ENCODE measurements at places on chromosomes 6 and 20. TPM values are rescaled to one million over a fixed set of nuclear protein-coding genes. Genes with fewer than 3 reads are reported as not detected.

GRCh38 chr6:75221116-75221515, 15.3 kb upstream of the COL12A1 start:
- DNase-seq, result no peak

- no peak for DNase-seq
Observed at GRCh38 chr6:131488780-131489179, 84.2 kb upstream of the ARG1 start.

DNA sequence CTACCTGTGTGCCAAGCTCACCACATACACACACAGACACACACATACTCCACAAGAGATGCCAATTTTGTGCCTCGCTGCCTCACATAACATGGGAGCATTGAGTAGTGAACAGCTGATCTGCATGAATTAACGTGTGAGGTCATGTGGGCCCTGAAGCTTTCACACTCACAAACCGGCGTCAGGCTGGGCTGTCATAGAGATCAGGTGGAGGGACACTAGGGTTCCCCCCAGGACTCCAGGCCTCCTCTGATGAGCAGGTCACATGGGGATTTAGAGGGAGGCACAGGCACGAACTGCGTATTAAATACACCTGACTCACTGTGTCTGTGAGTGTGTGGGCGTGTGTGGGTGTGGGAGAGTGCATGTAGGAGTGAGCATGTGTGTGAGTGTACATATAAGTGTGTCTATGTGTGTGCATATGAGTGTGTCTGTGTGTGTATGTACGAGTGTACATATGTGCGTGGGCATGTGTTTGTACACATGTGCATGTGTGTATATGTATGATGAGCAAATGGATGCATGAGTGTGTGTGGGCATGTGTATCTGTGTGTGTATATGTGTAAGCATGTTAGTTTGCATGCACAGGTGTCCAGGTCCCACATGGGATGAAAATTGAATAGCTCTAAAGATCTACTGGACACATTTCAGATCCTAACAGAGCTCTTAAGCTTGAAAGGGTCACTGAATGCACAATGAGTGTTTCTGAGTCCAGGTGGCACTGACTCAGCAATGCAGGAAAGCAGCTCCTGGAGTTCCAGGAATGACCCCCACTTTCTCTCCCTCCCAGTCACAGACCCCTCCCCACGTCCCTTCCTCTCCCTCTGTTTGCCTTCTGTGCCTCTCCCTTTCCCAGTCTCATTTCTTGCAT, 336.6 kb downstream of the PREX1 start:
- DNase-seq, result no peak

- no peak for DNase-seq
Observed at GRCh38 chr20:2131366-2131765, 29.7 kb downstream of the STK35 start.

- DNase-seq, result no peak
Observed at GRCh38 chr6:49384904-49385303, 78.1 kb downstream of the MMUT start.

DNA sequence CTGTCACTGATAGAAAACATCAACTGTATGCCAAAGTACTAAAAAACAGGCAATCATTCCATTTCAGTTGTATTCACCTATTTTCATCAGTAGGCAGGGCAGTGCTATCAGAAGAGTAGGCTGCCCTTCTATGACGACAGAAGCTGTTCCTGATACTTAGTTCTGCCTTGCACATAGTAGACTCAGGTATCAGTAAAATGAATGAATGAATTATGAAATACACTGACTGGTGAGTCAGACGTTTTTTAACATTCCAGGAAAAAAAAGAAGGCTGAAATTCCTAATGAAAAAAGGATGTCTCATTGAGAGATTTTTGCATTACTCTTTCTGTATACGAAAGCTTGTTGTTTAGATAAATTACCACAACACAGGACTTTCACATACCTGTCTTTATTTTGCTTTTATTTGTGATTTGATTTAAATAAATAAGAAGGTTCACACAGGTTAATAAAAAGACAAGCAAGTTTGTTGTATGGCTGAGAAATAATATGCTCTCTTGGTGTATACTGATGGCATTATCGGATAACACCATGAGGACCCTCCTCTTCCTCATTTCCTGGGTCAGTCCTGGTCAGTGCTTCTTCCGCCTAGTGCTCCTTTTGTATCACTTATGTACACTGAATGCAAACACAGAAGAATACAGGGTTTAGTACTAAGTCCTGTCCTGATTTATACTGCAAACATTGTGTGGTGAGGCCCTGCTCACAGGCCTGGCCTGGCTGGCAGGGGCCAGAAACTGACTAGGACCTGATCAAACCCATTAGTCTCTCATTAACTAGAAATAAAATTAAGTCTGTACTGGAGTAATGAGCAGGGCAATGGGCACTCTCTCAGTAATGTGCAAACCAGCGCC, 39.4 kb upstream of the SPDEF start:
- no peak for DNase-seq

DNA sequence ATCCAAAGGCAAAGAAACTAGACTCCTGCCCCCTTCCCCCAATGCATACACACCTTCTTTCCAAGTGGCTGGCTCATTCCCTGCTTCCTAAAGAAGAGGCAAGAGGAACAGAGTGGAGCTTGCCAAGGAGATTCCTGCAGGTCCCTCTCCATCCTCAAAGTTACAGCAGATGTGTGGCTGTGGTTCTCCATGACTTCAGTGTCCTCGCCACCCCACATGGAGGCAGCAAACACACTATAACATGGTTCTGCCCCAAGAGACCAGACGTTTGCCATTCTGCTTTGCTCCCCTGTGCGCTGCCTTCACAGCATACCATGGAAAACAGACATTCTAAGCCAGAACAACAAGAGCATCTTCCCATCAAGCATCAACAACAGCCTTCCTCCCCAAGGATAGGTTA, 84.4 kb downstream of the BACH2 start:
- no peak for DNase-seq

DNA sequence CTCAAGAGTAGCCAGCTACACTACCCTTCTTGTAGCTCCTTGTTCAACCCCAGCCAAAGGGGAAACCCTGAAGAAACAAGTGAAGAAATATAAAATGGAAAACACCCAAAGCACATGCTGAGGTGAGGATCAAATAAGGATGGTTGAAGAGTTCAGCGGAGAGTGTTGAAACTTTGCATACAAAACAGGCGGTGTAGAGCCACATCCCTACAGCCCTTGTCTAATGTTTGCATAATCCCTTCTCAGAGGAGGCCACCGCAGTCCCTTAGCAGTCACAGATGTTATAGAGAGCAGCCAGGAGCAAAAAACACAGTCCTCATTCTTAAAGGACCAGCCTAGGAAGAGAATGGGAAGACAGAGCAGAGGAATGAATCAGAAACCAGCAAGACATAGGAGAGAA, 350.7 kb upstream of the SASH1 start:
- no peak for DNase-seq

- no peak for DNase-seq
Observed at GRCh38 chr20:25288291-25289181, 40.7 kb downstream of the PYGB start.

The IL20RA gene
- total RNA-seq, result 5.2 TPM

The SUPT3H gene
- not detected for total RNA-seq
